ENCODE measurements at places on chromosomes 11 and 22. TPM values are rescaled to one million over a fixed set of nuclear protein-coding genes. Genes with fewer than 3 reads are reported as not detected.

GRCh38 chr11:134027671-134028070 lies 41.2 kb upstream of the JAM3 start:
- no peak for DNase-seq

GRCh38 chr11:833849-834311 lies 1.1 kb downstream of the CD151 start:
- no peak for DNase-seq

DNA sequence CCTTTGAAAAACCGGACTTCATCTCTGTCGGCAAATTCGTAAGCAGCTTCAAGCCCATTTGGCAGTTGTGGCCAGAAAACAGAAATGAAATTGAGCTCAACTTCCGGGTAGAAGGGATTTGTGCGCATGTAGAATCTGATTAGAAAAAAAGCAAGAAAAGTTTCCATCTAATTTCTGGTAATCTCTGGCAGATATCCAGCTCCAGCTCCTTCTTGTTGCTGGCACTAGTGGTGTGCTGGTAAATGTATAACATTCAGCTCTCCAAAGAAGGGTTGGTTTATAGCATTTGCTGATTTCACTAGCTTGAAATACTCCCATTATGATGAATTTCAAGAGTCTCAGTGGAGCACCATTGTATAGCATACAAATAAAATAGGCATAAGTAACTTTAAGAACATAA lies 5.4 kb downstream of the MMP1 start:
- DNase-seq: no peak

DNA sequence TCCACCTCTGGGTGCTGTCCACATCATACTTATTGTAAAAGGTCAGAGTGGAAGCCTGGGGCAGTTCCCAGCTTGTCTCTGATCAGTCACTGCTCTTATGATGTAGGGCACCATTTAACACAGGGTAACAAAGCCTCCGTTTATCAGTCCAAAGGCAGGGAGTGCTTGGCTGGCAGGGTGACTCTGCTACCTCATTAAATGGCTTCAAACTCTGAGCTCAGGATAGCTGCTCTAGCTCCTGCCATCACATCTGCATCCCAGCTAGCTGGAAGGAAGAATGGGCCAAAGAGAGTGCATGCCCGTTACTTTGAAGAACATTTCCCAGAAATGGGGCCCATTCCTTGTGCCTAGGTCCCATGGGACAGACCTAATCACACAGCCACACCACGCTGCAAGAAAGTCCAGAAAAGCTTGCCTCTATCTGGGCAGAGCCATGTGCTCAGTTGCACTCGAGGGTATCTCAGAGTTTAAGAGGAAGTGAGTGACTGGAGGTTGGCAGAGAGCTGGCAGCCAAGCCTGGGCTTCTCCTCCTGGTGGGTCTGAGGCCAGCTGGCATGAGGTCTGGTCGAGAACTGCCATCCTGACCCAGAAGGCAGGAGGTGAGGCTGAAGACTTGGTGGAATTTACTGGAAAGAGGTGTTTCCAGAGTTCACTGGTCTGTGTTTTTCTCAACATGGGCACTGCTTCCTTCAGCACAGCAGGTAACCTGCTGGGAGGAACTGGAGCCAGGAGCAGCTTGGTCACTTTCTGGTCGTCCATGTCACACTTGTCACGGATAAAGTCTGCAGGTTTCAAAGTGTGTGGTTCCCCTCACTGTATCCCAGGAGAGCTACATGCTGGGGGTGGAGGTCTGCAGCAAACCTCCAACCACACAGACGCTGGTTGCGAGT lies 935.7 kb downstream of the BRD1 start:
- DNase-seq: no peak

DNA sequence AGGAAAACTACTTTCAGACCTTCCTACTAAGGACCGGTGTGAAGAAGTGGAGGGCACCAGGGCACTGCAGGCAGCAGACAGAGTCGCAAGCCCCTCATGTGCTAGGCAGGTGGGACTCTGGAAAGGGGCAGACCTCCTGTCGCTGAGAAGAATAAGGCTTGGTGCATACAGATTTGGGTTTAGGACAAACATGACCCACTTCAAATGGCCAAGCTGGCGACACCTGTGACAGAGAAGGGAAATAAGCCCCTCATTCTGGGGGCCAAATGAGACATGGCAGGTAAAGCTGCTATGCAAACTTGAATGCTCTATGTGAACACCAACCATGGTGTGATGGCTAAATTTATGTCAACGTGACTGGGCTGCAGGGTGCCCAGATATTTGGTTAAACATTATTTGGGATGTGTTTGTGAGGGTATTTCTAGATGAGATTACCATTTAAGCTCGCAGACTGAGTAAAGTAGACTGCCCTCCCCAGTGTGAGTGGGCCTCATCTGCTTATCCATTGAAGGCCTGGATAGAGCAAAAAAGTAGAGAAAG lies 112.4 kb upstream of the PITPNB start:
- peak; percentile 39 for DNase-seq

- DNase-seq: no peak
These were observed 89.6 kb upstream of the PITPNB start for GRCh38 chr22:28008649-28009048.

GRCh38 chr11:108587109-108587508 lies 6.5 kb downstream of the EXPH5 start:
- no peak for DNase-seq

GRCh38 chr22:49632199-49633009 lies 195.3 kb downstream of the BRD1 start:
- DNase-seq: no peak

GRCh38 chr11:12841946-12842630 lies 167.0 kb upstream of the RASSF10 start:
- no peak for DNase-seq

DNA sequence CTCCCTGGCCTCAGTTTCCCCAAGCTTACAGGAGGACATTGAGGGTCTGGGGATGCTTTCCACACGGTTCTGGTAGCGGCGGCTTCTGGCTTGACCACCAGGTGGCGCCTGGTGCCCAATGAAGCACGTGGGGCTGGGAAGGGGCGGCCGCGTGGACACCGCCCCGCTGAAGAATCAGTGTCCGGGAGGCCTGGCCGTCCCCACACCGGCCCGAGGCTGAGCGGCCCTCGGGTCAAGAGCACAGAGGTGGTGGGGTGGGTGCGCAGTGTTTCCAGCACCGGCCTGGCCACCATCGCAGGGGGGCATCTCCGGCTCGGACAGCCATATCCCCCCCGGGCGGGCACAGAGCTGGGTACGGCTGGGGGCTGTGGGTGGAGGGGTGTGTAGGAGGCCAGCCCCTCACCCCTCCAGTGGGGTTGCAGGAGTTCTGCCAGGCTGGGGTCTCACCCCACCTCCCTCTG lies 27.8 kb upstream of the PPARA start:
- no peak for DNase-seq

DNA sequence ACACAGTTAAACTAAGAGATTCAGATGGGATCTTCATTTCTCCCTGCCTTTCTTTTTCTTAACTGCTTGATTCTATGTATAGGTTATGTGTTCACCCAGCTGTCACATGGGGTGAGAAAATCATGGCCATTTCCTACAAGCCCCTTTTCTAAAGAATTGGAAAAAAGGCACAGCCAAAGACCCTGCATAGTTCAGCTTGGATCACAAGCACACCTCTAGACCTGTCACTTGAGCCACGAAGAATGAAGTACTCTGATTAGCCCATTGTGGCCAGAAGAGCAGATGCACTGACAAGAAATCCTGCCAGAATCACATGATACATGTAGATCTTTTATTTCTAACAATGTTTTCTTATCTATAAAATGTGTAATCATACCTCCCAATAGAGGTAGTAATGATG lies 69.7 kb downstream of the RAB38 start:
- DNase-seq: no peak

GRCh38 chr22:50320116-50320515 lies 6.7 kb downstream of the DENND6B start:
- no peak for DNase-seq

DNA sequence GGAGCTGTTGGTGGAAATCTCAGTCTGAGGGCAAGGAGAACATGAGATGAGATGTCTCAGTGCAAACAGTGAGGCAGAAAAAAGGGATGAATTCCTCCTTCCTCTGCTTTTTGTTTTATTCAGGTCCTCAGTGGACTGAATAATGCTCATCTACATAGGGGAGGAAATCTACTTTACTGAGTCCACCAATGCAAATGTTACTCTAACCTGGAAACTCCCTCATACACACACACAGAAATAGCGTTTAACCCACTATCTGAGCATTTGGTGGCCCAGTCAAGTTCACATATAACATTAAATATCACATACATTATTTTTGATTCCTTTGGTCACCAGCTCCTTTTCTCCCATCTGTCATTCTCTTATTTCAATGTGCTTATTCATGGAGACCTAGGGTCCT lies 418.8 kb downstream of the TMEM135 start:
- DNase-seq: no peak

- no peak for DNase-seq
These were observed 7.0 kb downstream of the CD3E start for GRCh38 chr11:118311518-118311917.

- DNase-seq: no peak
These were observed 293.6 kb upstream of the MTNR1B start for GRCh38 chr11:92675810-92676209.

DNA sequence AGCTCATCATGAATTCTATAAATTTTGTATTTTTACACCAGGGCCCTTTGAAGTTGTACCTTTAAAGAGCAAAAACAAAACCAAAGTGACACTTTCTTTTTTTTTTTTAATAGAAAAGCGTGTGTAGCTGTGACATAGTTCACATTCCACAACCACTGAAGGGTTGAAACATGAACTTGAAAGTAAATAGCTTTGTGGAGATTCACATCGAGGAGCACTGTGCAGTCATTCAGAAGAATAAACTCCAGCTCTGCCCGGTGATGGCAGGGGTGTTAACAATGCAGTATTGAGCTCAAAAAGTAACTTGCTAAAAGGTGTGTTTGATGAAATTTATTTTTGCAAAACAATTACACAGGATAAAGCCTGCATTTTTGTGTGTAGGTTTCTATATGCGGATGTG lies 1166.2 kb downstream of the TBC1D22A start:
- DNase-seq: no peak

DNA sequence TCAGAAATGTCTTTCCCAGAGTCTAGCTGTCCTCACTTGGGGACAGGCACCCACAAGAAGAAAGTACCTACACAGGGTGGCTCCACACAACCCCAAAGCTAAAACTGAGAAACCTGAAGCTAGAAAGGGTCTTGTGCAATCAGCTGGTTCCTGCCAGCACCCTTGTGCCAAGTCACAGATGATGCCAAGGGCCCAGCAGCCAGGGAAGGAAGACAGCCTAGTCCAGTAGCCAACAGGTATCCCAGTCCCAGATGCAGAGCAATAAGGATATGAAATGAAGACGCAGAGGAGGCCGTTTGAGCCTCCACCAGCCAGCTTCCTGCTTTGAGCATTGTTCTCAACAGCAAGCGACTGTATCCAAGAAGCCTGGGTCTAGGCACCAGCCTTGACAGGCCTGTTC lies 6.1 kb downstream of the PLEKHA7 start:
- no peak for DNase-seq

- DNase-seq: no peak
These were observed 125.2 kb downstream of the TEAD1 start for GRCh38 chr11:12799334-12799835.

DNA sequence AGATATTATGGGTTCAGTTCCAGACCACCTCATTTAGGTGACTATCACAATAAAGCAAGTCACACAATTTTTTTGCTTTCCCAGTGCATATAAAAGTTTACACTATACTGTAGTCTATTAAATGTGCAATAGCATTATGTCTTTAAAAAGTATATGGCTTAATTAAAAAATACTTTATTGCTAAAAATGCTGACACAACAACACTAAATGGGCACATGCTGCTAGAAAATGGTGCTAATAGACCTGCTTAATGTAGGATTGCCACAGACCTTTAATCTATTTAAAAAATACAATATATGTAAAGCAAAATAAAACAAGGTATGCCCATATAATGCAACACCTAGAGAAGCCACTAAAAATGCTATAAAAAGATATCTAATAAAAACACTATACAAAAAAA lies 27.1 kb upstream of the OR5AK2 start:
- DNase-seq: no peak

DNA sequence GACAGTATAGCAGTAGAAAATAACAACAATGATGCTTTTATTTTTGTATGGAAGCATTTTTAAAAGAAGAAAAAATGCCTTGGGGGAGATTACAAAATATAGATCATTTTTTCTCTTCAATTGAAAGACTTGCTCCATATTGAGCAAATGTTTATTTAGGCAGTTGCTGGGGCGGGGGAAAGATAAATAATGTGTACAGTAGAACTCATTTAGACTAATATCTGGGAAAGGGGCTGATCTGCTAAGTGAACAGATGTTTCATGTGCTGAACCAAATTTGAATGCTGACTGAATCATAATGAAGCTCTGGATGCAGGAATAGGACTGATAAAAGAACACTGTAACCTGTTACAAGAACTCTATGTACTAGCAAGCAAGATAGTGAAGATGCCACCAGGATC lies 457.1 kb upstream of the TENM4 start:
- no peak for DNase-seq

Gene OR8A1
- total RNA-seq: not detected

Gene PTS
- 34.6 TPM for total RNA-seq

Gene IRAG1
- total RNA-seq: 24.8 TPM

Gene DERL3
- 1.4 TPM for total RNA-seq

Gene SLCO2B1
- 185 TPM for total RNA-seq

Gene SNX32
- total RNA-seq: not detected

Gene DKK3
- total RNA-seq: 8.9 TPM

Gene MMP3
- total RNA-seq: 1.5 TPM

Gene SIPA1
- 54.5 TPM for total RNA-seq
